T47D (cell line): ENCODE measurements at places on chromosomes 7 and 10.

DNA sequence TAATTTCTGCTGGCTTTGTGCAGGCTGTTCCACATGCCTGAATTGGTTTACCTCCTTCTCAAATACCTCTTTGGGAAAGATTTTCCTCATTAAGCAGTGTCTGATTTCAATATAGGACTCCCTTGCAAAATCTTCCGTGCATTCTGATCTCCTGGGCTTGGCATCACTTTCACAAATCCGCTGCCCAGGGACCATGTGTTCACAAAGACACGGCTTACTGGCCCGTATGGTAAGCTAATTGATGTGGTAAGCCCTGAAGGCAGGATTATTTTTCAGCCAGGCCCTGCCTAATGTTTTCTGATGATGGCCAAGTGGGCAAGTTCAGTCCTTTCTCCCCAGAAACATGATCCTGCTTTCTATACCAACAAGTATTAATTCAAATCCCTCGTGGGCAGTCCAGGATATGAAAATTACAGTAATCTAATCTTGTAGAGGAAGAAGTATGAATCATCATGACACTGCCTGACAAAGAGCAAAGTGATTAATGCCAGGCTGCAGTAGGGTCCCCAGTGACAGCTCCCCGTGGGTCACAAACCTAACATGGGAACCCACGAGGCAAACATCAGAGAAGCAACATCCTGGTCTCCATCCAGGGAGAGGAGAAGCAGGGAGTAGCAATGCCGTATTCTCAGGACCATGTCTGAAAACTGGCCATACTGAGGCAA is 11.6 kb upstream of the SVIL start:
- no peak for DNase-seq

DNA sequence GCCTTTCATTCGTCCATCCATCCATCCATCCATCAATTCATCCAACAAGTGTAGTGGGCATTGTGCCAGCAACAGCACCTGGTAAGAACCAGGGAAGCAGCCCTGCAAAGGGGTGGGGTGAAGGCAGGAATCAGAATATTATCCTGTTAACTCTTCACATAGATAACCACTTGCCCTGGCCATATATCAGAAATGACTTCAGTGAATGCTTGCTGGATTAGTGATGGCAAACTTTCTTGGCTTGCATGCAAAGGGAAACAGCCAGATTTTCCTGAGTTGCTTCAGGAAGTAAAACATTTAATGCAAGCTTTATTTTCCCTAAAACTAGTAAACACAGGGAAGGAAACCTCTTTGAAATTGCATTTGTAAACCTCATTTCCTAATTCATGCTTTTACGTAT is 743 bp downstream of the OR2A5 start:
- no peak for DNase-seq

GRCh38 chr7:70387217-70387616 is 744.7 kb upstream of the GALNT17 start:
- no peak for DNase-seq

DNA sequence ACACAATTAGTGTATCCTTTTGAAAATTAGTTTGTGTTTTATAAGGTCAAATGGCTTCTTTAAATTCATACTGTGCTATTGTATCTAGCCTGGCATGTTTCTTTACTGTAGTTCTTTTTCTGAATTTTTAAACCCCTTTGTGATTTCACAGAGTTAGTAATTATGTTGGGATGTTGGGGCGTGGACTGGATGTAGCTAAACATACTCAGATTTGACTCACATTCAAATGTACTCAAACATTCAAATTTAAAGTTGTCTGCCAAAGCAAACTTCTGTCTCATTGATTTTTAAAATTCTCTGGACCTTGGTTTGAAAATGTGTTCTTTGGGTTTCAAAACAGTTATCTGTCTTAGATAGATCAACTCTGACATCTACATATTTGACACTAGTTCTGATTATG is 7.2 kb upstream of the NRP1 start:
- DNase-seq, result no peak

- no peak for DNase-seq
These were observed 14.6 kb downstream of the C10orf71 start for GRCh38 chr10:49313501-49314070.

GRCh38 chr7:45155941-45156340 is 1.6 kb upstream of the RAMP3 start:
- no peak for DNase-seq

DNA sequence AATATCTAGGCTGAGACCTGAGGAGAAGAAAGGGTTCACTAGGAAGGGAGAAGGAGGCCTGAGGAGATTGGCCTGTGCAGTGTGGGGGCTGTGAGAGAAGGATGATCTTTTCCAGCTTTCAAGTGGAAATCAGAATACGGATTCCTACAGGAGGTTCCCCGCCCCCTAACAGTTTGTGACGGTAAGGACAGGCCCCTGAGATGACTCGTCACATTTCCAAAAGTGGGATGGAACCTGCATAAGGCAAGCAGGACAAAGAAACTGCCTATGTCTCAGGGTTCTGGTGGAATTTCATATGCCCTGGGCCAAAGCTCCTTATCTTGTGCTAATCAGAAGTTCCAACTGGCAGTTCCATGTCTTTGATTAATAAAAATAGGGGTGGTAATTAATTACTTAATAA is 275.6 kb downstream of the SNX10 start:
- no peak for DNase-seq

- DNase-seq, result no peak
These were observed 151.0 kb upstream of the INSYN2A start for GRCh38 chr10:127347202-127347959.

DNA sequence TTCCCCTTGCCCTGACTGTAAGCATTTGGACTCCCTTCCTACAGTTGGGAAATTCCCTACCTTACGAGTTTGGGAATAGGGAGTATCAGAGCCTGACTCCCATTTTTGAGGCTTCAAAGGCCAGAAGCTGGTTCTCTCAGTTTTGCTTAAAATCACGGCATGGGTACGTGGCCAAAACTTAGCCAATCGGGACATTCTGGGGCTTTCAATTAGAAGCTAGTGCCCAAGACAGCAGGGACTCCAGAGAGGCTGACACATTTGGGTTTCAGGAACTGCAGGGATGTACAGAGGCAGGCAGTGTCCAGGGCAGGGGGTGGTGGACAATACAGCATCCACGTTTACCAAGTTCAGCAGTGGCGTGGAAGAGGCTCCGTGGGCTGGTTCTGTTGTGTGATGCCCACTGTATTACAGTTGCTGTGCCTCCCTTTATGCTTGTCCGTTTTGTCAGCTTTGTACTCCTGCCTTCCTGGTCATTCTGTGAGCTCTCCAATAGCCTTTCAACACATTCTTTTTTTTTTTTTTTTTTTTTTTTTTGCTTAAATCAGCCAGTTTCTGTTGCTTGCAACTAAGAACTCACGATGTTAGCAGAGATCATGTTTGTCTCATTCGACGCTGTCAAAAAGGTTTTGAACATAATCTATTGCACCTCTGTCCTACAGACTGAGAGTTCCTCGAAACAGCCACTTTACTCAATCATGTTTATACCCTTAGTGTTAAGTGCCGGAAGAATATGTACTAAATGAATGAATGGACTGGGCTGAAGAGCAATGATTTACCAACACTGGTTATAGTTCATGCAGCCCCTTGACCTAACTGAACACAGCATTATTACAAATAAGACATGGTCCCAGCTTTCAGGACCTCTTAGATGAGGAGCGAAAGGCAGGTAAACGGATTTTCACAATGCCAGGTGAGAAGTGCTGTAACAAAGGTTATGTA is 1.1 kb downstream of the GGCT start:
- DNase-seq, result no peak

GRCh38 chr7:51160990-51161615 is 155.5 kb downstream of the COBL start:
- DNase-seq, result peak; percentile 77

DNA sequence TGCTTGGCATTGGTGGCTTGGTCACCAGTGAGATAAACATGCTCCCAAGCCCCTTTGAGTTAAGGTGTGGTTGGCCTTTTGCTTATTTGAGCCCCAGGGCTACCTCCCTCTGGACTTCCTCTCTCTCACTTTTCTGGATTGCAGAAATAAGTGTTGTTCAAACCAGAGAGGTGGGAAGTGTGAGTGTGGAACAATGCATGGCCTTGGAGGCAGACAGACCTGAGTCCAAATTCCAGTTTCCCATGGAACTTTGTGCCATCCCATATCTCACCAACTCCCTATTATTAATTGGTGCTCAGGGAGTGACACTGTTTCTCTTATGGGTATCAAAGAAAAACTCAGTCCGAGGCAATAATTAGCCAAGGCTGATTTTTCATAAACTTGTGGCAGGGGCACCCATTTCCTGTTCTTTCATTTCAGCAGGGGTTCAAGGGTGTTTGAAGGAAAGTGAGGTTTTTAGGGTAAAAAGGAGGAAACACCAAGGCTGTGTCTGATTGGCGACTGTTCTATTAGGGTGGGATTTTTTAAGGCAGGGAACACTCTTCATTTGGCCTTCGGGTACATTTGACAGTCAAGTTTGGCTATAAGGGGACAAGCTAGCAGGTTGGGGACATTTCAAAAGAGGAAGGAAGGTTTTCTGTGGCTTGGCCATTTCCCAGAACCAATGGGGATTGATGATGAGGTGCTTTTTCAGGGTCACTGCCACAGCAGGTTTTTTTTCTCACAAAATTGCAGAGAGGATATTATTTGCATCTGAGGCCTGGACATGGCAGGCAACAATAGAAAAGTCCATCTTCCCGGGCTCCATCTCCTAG is 148.8 kb upstream of the NPY start:
- DNase-seq, result no peak

GRCh38 chr10:35940141-35941041 is 298.3 kb upstream of the FZD8 start:
- no peak for DNase-seq

DNA sequence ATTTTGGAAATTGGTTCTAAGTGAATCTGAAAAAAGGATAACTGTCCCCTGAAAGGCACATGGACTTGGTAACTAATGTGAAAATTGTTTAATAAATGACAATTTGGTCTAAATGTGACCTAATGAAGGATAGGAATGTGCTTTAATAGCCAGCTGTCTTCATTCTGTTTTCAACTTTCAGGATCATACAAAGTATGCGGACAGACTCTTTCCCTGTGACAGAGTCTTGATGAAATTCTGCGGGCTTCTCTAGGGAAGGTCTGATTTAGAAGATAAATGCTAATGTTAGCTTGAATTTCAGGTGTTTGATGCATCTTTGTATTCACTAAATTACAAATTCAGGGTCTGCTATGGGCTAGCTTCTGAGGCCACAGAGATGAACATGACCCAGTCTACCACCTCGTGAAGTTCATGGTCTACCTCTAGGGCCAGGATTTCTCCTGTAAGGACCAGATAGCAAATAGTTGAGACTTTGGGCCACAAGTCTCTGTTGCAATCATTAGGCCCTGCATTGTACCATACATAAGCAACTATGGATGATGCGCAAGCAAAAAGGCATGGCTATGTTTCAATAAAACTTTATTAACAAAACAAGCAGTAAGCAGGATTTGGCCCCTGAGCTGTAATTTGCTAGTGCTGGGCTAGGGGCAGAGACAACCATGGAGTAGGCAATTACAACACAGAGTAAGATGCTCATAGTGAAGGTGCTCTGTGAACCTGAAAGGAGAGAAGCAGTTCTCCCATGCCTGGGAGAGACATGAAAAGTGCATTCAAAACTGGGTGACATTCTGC is 368.6 kb downstream of the INHBA start:
- DNase-seq, result no peak

DNA sequence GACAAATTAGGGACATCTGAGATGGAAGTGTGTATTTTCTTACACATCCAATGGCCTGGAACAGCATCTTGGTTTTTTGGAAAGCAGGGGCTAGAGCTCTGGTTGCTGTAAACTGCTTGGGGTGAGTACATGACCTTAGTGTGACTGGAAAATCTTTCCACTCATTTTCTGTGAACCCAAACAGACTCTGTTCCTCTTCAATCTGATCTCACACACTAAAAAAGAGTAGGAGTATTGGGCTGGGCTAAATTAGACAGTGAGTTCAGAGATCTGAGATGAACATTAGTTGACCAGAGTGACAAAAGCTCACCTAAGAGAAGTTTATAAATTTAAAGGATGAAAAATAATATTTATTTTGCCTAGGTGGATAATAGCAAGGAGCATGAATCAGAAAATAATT is 59.2 kb downstream of the OR13A1 start:
- no peak for DNase-seq

DNA sequence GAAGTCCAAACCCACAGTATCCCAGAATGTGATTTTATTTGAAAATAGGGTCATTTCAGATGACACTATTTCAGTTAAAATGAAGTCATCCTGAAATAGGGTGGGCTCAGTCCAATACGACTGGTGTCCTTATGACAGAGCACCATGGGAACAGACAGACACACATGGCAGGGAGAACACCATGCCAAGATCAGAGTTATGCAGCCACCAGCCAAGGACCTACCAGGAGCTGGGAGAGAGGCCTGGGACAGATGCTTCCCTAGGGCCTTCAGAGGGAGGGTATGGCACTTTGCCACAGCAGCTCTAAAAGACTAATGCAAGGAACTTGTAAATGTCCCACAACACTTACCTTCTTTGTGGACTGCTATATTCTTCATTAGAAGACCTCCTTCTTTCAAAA is 226.5 kb downstream of the NEBL start:
- DNase-seq, result no peak

GRCh38 chr10:86390337-86391120 is 23.9 kb upstream of the GRID1 start:
- DNase-seq, result no peak

DNA sequence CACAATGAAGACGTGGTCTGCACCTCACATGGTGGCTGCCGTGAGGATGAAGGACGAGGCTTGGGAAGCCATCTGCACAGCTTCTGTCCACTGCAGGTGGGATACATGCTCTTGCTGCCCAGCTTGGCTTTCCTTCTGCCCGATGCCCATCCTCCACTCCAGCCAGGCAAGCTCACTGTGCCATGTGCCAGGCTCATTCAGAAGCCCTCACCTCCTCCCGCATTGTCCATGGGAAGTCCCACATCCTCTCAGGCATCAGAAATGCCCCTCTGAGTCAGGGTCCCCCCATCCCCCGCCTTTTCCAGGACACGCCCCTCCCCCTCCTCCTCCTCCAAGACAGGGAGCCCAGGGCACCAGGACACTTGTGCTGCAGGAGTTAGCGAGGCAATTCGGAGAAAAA is 4.6 kb upstream of the NOM1 start:
- no peak for DNase-seq

- peak; percentile 68 for DNase-seq
These were observed 86.0 kb downstream of the FANK1 start for GRCh38 chr10:125982260-125982948.

GRCh38 chr7:114972567-114972966 is 50.7 kb downstream of the MDFIC start:
- DNase-seq, result no peak

GRCh38 chr7:132766660-132767059 is 190.4 kb upstream of the PLXNA4 start:
- no peak for DNase-seq

DNA sequence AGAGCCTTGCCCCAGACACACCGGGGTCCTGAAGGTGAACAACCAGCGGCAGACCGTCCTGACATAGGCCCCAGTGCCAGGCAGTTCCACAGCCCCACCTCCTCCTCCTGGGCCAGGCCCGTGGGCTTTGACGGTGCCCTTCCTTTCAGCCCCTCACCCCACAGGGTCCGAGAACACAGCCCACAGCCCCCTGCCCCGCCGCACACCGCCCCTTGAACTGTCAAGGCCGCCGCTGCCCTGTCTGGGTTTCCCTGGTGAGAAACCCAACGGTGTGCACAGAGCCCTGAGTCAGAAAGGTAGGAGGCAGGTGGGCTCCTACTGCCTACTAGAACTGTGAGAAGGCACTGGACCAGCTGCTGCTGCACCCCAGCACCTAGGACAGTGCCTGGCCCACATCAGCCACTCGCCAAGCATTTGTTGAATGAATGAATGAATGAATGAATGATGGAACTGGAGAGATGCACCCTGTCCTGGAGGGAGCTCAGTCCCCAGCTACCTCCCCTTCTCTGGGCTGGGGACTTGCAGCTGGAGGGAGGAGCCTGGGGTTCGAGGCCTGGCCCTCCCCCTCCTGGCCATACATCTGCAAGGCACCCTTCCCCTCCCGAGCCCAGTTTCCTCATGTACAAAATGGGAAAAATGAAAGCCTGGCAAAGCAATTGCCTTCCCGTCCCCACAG is 117.9 kb downstream of the SLIT1 start:
- peak; percentile 17 for DNase-seq
